SK-N-SH (cell line): ENCODE measurements at places on chromosomes 3 and 15.

DNA sequence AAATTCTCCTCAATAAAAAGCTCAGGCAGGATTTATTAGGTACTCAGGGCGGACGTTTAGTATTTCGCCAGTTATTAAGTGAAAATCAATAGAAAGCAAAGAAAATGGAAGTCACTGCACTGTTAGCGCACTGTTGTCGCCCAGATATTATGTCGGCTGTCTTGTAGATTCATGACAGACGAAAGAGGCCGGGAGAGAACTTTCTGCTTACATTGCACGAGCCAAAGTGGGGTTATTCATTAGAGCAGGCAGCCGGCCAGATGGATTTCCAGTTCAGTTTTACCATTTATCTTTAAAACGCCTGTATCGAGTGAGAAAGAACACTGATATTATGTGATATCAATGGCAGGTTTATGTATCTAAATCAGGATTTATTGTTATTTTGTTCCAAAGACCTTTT is 866.0 kb upstream of the NR2F2 start:
- H3K27ac ChIP-seq: no peak overlapping the region
- no peaks in the 10 kb centered on the region for H3K36me3 ChIP-seq
- H3K4me1 ChIP-seq: no peaks in the 10 kb centered on the region
- H3K4me3 ChIP-seq: no peak overlapping the region

- H3K4me3 ChIP-seq: no peak overlapping the region
- H3K4me1 ChIP-seq: no peaks in the 10 kb centered on the region
- no peak overlapping the region for H3K27ac ChIP-seq
- H3K27me3 ChIP-seq: no peaks in the 10 kb centered on the region
- no peak for DNase-seq
- H3K36me3 ChIP-seq: no peaks in the 10 kb centered on the region
These were observed 895.4 kb downstream of the FHIT start for GRCh38 chr3:60355825-60356224.

GRCh38 chr3:49930922-49931321 is 1.3 kb upstream of the MON1A start:
- no peak for DNase-seq
- H3K36me3 ChIP-seq: no peaks in the 10 kb centered on the region
- no peak overlapping the region for H3K4me3 ChIP-seq
- no peak overlapping the region for H3K27ac ChIP-seq

DNA sequence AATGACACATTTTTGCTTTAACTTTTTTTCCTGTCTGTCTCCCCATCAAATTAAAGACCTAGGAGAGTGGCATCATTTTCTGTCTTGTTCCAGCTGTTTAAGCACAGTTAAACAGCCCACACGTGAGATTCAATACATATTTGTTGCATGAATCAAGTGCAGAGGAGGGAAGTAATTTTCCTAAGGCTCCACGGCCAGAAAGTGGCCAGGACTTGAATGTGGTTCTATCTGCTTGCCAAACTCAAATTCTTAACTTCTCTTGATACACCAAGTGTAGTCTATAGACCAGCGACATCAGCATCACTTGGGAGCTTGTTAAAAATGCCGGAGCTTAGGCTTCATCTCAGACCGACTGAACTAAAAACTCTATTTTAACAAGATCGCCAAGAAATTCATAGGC is 724.8 kb upstream of the CFAP20DC start:
- no peak overlapping the region for H3K4me3 ChIP-seq
- H3K27me3 ChIP-seq: no peaks in the 10 kb centered on the region
- no peak overlapping the region for H3K27ac ChIP-seq
- H3K4me1 ChIP-seq: no peaks in the 10 kb centered on the region
- no peak for DNase-seq

GRCh38 chr3:46252980-46253379 is 10.7 kb downstream of the CCR3 start:
- no peak overlapping the region for H3K27ac ChIP-seq
- DNase-seq: no peak
- H3K27me3 ChIP-seq: peaks cover 3% of the 10 kb centered on the region; the same call in 1 of the 2 replicates
- no peaks in the 10 kb centered on the region for H3K4me1 ChIP-seq
- H3K36me3 ChIP-seq: no peaks in the 10 kb centered on the region
- H3K4me3 ChIP-seq: no peak overlapping the region

- peaks cover 4% of the 10 kb centered on the region for H3K4me1 ChIP-seq
- H3K27ac ChIP-seq: no peak overlapping the region
- peak; percentile 46 for DNase-seq
- no peak overlapping the region for H3K4me3 ChIP-seq
- H3K36me3 ChIP-seq: peaks cover 7% of the 10 kb centered on the region
- H3K27me3 ChIP-seq: no peaks in the 10 kb centered on the region
These were observed 65.8 kb downstream of the MB21D2 start for GRCh38 chr3:192851821-192852372.

GRCh38 chr3:124780356-124780755 is 50.1 kb downstream of the UMPS start:
- H3K27ac ChIP-seq: peak overlapping the region; percentile 59
- peaks cover 20% of the 10 kb centered on the region; the same call in 1 of the 2 replicates for H3K4me1 ChIP-seq
- no peaks in the 10 kb centered on the region for H3K27me3 ChIP-seq
- no peak overlapping the region for H3K4me3 ChIP-seq

DNA sequence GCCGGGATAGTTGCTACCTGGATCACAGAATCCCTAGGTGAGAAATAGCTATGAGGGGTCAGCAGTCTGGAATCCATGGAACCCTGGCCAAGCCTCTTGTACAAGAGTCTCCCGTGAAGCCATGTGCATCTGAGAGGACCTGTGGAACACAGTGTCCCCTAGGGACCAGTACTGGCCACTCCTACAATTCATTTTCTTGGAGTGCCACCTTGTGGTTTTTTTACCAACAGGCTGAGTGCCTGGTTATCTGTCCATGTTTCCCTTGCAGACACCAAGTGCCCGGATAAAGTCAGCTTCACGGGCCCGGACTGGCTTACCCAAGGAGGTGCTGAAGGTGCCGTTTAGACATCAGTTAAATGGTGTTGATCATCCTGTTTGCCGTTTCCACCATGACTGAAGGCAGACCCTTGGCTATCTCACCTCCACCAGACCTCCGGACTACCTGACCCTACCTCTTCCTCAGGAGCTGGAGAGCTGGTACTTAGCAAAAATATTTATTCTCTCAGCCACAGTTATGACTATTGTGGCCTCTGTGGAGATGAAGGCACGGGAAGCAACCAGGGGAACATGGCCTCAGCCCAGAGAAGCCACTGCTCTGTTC is 93.9 kb downstream of the RBPMS2 start:
- no peaks in the 10 kb centered on the region for H3K4me1 ChIP-seq
- no peak overlapping the region for H3K27ac ChIP-seq
- no peak overlapping the region for H3K4me3 ChIP-seq
- H3K36me3 ChIP-seq: peaks cover 86% of the 10 kb centered on the region
- DNase-seq: peak; percentile 89

GRCh38 chr15:71659730-71660067 is 150.7 kb upstream of the NR2E3 start:
- DNase-seq: no peak
- no peaks in the 10 kb centered on the region for H3K36me3 ChIP-seq
- H3K4me1 ChIP-seq: peaks cover 21% of the 10 kb centered on the region
- no peak overlapping the region for H3K4me3 ChIP-seq
- H3K27me3 ChIP-seq: no peaks in the 10 kb centered on the region
- peak overlapping the region; percentile 36 for H3K27ac ChIP-seq

GRCh38 chr15:51969728-51970127 is 1.9 kb downstream of the LEO1 start:
- no peaks in the 10 kb centered on the region for H3K27me3 ChIP-seq
- H3K4me3 ChIP-seq: peak overlapping the region; percentile 95; the same call in 1 of the 2 replicates
- H3K4me1 ChIP-seq: peaks cover 5% of the 10 kb centered on the region; the same call in 1 of the 2 replicates
- DNase-seq: no peak
- peak overlapping the region; percentile 94 for H3K27ac ChIP-seq

GRCh38 chr3:133192363-133192945 is 154.3 kb downstream of the TMEM108 start:
- no peaks in the 10 kb centered on the region for H3K36me3 ChIP-seq
- H3K27me3 ChIP-seq: no peaks in the 10 kb centered on the region
- H3K4me3 ChIP-seq: no peak overlapping the region
- no peak for DNase-seq
- peaks cover 9% of the 10 kb centered on the region; the same call in 1 of the 2 replicates for H3K4me1 ChIP-seq

DNA sequence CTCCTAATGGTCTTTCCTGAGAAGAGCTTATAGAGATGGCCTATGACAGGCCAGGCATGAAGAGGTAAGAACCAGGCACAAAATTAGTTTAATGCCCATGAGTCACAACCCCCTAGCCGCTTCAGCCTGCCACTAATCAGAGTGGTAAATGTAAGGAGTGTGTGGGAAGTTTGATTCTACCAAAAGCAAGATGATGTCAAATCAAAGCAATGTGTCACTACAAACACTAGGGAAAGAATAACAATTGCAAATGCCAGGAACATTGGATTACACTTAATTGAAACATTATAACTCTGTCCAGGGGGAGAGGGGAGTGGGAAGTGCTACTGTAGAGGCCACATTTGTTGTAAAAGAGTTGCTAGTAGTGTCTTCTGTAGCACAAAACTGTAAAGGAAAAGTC is 596.6 kb upstream of the AGTR1 start:
- H3K36me3 ChIP-seq: no peaks in the 10 kb centered on the region
- DNase-seq: peak; percentile 6
- no peak overlapping the region for H3K27ac ChIP-seq
- peaks cover 3% of the 10 kb centered on the region; the same call in 1 of the 2 replicates for H3K4me1 ChIP-seq

DNA sequence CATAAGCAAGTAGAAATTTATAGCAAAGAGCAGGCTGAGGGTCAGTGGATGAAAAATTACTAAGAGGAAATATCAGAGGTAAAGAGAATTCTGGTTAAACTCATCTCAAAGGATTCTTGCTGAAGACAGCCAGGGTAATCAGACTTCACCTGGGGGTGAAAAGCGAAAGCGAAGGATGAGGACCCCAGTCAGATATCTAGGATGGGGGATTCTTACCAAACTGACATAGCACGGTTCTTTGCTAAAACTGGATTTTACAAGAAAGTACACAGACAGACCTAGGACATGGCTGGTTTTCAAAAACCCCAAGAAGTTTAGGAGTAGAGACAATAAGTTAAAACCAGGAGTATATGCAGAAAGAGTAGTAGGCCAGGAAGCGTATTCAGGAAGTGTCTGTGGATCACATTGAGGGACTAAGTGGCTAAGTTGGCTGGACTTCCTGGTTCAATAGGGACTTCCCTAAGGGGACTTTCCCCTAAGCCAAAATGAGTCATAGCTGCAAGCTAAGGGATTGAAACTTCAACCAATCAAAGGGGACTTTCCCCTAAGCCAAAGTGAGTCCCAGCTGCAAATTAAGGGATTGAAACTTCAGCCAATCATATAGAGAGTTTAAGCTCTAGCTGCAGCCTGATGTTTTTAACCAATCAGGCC is 2.4 kb upstream of the CFAP91 start:
- no peak overlapping the region for H3K27ac ChIP-seq
- no peak for DNase-seq
- H3K36me3 ChIP-seq: no peaks in the 10 kb centered on the region

DNA sequence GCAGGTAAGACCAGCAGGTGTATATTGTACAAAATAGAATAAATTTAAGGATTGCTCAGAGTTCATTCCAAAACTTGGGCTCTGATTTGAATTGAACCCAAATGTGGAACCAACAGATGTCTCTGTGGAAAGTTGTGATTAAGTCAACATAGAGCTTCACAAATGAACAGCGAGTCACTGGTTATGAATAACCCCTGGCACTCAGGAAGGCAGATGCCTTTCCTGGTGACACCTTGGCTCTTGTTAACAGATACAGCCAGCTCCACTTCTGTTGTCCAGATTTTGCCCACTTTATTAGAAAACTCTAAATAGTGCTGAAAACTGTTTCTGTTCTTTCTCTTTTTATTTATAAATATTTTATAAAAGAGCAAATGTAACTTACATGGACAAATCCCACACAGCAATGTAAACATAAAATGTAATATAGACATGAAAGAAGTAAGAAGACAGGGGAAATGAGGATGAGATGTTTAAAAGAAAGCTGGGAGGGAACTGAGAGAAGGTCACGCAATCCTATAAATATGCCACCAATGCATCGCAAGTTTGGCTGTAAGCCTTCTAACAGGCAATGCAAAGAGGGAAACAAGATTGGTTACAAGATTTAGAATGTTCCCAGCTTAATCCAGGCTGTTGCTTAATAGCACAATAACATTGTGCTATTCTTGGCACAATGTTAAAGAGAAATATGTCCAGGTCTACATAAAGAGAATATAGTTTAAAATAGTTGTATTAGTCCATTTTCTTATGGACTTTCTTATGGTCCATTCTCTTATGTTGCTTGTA is 495.5 kb downstream of the TAFA4 start:
- no peak for DNase-seq
- H3K4me1 ChIP-seq: no peaks in the 10 kb centered on the region
- H3K27me3 ChIP-seq: no peaks in the 10 kb centered on the region
- no peak overlapping the region for H3K4me3 ChIP-seq

DNA sequence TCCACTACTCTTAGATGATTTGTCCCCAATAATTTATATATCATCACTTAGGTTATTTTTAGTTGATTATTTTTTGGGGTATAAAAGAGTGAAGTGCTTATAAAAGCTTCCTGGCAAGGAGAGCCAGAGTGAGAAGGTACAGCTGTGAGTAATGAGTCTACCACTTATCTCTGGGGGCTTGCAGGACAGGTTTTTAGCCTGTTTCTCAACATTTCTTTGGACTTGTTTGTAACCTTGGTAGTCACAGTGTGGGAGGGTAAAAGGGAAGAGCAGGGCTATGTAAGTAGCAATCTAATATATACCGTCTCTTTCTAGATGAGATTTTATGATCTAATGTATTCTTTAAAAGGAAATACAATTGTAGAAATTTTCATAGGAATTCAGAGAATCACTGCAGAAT is 321.3 kb upstream of the GOLIM4 start:
- H3K36me3 ChIP-seq: no peaks in the 10 kb centered on the region
- H3K4me3 ChIP-seq: no peak overlapping the region
- no peaks in the 10 kb centered on the region for H3K27me3 ChIP-seq
- H3K27ac ChIP-seq: no peak overlapping the region
- H3K4me1 ChIP-seq: no peaks in the 10 kb centered on the region
- no peak for DNase-seq

GRCh38 chr3:43152649-43153048 is 46.8 kb upstream of the POMGNT2 start:
- no peak overlapping the region for H3K4me3 ChIP-seq
- no peaks in the 10 kb centered on the region for H3K36me3 ChIP-seq
- no peaks in the 10 kb centered on the region for H3K4me1 ChIP-seq
- H3K27ac ChIP-seq: no peak overlapping the region

GRCh38 chr3:184295771-184296170 is 3.3 kb upstream of the PSMD2 start:
- H3K4me1 ChIP-seq: peaks cover 9% of the 10 kb centered on the region
- no peaks in the 10 kb centered on the region; the same call in 1 of the 2 replicates for H3K27me3 ChIP-seq

- H3K4me1 ChIP-seq: no peaks in the 10 kb centered on the region
- no peak overlapping the region for H3K27ac ChIP-seq
- no peaks in the 10 kb centered on the region for H3K27me3 ChIP-seq
- no peak overlapping the region for H3K4me3 ChIP-seq
- no peaks in the 10 kb centered on the region for H3K36me3 ChIP-seq
These were observed 98.5 kb upstream of the TSC22D2 start for GRCh38 chr3:150309557-150309956.

DNA sequence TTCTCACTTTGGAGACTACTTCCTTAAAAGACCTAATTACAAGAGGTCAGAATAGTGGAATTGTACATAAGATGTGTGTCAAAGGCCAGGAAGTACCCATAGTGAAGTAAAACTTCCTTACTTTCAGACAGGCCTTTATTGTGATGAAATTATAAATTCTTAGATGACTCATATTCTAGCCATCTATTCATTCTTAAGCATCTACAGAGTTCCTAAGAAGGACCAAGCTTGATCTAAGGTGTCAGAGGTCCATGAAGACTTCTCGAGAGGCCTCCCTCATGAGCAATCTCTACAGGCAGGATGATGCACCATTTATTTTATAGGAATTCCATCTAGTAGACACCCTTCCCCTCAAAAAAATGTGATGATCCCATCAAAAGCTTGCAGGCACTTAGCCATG is 493.3 kb downstream of the MAGI1 start:
- H3K4me3 ChIP-seq: no peak overlapping the region
- DNase-seq: no peak
- H3K4me1 ChIP-seq: peaks cover 4% of the 10 kb centered on the region; the same call in 1 of the 2 replicates
- no peaks in the 10 kb centered on the region for H3K27me3 ChIP-seq
- H3K27ac ChIP-seq: no peak overlapping the region
